ENCODE measurements at places on chromosomes 12 and 14.
A peak's percentile ranks its signal among the peaks of the same experiment; 100 is the strongest.

DNA sequence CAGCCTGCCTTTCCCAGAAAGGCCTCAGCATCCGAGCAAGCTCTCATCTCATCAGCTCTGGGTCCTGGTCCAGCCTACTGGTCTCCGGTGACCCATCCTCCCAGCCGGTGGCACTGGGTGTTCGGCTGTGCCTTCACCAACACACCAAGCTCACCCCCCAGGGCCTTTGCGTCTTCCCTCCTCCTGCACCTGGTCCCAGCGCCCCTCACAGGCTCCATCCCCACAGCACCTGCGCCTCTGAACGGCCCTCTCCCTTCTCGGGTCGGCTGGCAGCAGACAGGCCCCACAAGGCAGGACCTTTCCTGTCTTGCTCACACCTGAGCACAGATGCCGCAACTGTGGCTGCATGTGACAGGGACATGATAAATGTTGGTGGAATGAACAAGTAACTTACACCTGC, 13.1 kb downstream of the P2RX2 start:
- no peak for DNase-seq

- no peak for DNase-seq
These were observed 8.6 kb upstream of the M6PR start for GRCh38 chr12:8958066-8958465.

- no peak for DNase-seq
These were observed 40.4 kb upstream of the GTF2A1 start for GRCh38 chr14:81261176-81261575.

DNA sequence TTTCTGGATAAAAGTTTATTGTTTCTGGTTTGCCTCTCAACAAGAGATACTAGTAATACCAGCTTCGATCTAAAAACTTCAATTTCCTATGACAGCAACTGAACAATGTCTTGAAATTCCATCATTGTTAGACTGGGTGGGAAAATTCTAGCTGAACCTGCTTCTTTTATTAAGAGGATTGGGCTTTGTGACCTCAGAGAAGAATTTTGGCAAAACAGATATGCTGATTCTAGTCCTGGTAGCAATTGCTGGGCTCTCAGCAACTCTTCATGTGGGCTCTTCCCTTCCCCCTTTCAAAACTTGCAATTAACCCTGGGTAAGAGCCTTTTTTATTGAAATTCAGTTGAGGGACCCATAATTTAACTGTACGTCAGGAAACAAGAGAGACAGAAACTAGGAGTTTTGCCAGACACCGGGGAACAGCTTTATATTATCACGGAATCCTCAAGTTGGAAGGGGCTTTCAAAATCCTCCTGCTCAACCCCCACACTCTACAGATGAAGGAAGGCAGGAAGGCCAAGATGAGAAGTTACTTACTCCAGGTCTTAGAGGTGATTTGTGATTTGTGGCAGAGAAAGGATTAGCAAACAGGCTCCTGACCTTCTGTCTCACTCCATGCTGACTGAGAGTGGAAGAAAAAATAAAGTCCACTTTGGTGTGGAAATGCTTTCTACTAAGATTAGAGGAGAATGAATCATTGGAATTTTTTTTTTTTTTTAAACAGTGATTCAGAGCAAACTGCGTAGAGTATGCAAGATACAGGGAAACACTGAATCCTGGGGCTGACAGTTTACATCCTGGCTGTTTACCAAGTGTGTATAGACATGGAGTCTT, 239.0 kb upstream of the ATP2B1 start:
- DNase-seq = peak; percentile 43

GRCh38 chr14:102189874-102190273, 50.2 kb downstream of the WDR20 start:
- no peak for DNase-seq

GRCh38 chr12:47910981-47911380, 6.2 kb upstream of the VDR start:
- no peak for DNase-seq

- DNase-seq = no peak
These were observed 7.8 kb downstream of the LRTM2 start for GRCh38 chr12:1827826-1828805.

- no peak for DNase-seq
These were observed 24.8 kb downstream of the NUAK1 start for GRCh38 chr12:106113824-106114446.

GRCh38 chr14:52467515-52468266, 84.6 kb downstream of the TXNDC16 start:
- no peak for DNase-seq

- no peak for DNase-seq
These were observed at the start of gene ASIC1 for GRCh38 chr12:50057000-50057841. Gene ASIC1, plus strand, starts transcription at chr12:50057596. Its CDS starts 1,171 bp downstream, at chr12:50058767.

GRCh38 chr14:96567289-96567899, 65.2 kb downstream of the PAPOLA start:
- DNase-seq = no peak

DNA sequence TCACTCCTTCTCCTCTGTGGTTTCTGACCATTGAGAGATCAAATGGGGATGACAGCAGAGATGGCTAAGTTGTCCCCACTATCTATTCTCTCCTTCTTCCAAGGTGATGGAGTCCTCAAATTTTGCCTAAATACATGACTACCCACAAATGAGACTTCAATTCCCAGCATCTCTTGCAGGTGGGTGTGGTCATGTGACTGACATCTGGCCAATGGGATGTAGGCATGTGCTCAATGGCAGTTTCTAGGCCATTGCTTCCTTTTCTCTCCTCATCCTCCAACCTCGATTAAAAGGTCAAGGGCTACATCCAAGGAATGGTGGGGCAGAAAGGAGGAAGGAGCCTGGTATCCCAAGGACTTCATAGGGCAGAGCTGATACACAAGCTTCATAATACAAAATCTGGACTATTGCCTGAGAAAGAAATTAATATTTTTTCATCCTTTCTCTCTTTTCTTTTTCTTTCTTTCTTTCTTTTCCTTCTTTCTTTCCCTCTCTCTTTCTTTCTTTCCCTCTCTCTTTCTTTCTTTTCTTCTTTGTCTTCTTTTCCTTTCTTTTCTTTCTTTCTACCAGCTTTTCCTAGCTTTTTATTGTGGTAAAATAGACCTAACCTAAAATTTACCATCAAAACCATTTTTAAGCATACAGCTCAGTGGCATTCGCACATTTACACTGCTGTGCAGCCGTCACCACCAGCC, 100.9 kb upstream of the PRB2 start:
- DNase-seq = no peak

DNA sequence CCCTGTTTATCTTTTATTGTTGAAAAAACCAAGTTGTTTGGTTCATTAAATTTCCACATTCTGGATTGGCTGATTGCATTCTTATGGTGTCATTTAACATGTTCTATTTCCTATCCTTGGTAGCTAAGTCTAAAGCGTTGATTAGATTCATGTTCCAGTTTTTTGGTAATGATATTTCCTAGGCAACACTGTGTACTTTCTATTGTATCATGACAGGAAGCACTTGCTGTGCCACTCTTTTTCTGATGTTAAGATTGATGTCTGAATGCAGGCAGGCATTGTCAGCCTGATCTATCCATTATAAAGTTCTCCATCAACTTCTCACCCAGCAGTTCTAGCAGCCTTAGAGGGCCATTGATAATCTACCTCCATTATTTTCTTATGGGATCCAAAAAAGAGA, 91.1 kb upstream of the ARID2 start:
- no peak for DNase-seq

DNA sequence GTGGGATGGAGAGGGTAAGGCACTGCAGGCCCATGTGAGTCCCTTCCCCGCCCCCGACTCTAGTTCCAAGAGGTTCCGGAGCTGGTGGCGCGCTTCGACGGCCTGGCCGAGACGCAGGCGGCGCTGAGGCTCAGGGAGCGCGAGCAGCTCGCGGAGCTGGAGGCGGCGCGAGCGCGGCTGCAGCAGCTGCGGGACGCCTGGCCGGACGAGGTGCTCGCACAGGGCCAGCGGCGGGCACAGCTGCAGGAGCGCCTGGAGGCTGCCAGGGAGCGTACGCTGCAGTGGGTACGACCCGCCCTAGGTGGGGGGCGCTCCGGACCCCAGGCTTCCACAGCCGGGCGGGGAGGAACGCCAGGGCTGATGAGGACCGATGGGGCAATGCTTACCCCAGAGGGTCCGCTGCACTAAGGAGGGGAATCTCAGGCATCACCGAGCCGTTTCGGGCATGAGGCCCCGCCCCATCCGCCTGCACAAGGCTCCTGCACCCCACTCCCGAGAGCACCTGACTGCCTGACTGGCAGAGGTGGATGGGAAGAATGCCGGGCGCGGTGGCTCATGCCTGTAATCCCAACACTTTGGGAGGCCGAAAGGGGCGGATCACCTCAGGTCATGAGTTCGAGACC, 4.9 kb downstream of the CFAP73 start:
- DNase-seq = no peak

- no peak for DNase-seq
These were observed 2.7 kb downstream of the TTC6 start for GRCh38 chr14:37597914-37598746.

GRCh38 chr12:131015581-131016337, 62.1 kb downstream of the ADGRD1 start:
- no peak for DNase-seq

- DNase-seq = no peak
These were observed 55.4 kb downstream of the SAMD4A start for GRCh38 chr14:54622192-54622958.

GRCh38 chr12:69888901-69889300, 63.9 kb downstream of the MYRFL start:
- DNase-seq = no peak

DNA sequence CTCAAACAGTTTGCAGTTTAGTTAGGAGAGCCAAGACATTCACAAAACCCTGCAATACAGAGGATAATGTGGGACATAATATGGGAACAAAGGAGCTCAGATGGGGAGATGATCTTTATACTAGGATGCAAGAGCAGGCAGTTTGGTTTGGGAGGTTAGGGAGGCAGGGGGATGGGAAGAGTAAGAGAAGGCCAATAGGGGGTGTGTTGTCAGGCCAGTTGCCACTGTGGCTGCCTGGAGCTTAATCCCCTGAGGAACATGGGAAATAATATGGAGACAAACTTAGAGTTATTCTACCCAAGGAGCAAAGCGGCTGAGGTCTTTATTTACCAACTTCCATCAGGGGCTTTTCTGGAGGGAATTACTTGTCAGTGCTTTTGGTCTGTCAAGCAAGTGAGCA, 10.0 kb upstream of the CSRP2 start:
- no peak for DNase-seq

- no peak for DNase-seq
These were observed at the start of gene MSRB3 for GRCh38 chr12:65278576-65279368. Gene MSRB3, plus strand, starts transcription at chr12:65278683. Its CDS starts 29,897 bp downstream, at chr12:65308580.

DNA sequence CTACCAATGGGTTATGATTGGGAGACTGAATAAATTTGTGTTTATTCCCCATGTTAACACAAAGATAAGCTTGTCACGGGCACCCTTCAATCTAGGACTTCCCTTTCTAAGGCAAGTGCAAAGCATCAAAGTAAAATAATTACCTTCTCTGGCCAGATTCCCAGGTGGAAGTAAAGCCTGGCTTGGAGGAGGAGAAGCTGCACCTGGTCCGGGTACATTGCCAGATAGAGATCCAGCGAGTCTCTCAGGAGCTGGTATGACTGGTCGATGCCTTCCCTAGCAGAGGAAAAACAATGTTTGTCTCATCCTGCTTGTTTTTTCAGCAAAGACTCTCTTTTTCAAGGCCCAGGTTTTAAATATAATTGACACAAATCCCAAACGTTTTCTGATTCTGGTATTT, 24.9 kb downstream of the FBXO21 start:
- DNase-seq = no peak

- DNase-seq = no peak
These were observed 40.6 kb downstream of the SSH1 start for GRCh38 chr12:108816652-108817335.

- no peak for DNase-seq
These were observed 662 bp downstream of the EPS8 start for GRCh38 chr12:15788233-15789219.

DNA sequence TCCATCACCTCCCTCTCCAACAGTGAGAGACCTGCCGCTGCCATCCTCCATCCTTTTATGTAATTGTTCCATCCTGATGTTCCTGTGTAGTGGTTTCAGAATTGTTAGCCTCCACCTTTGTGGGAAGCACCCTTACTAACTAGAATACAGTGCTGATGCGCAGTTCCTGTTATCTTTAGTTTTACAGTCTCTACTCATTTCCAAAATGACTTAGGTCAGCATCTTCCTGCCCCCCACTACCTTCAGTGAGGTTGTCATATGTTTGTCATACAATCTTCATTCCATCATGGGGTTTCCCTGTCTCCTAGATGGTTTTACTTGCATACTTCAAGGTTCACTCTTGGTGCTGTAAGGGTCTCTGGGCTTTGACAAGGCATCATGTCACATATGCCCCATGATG, 69.8 kb downstream of the EML1 start:
- DNase-seq = no peak

- no peak for DNase-seq
These were observed 156.3 kb upstream of the PDE3A start for GRCh38 chr12:20211981-20212421.

- no peak for DNase-seq
These were observed 109.2 kb downstream of the ATXN7L3B start for GRCh38 chr12:74646831-74647230.

GRCh38 chr12:66004922-66005703, 125.4 kb downstream of the LLPH start:
- no peak for DNase-seq

- DNase-seq = no peak
These were observed 8.4 kb downstream of the PAPLN start for GRCh38 chr14:73245480-73246325.

DNA sequence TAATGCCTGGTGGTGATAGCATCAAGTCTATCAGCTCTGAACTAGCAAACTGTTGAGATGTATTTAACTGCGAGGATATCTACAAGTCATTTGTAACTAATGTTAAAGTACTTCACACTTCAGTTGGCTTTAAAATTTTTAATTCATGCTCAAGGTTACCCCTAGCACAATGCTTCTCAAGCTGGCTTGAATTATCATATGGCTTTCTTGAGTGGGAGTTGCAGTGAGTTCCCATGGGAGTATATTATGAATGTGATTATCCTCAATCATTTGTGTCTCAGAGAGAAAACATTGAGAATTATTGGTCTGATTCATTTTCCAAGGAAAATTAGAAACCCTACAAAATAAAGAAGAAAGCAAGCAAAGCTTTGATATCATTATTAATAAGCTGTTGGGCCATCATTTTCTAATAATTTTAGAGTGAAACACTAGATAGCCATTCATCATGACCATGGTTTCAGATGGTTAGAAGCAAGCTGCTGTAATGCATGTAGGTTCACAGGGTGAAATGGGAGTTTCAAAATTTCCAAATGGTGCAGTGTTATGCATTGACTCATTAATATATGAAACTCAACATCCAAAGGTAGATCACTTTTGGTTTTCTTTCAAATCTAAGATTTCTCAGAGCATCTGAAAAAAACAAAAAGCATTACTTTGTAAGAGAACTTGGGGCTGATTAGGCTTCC, 11.8 kb upstream of the KRAS start:
- DNase-seq = no peak

DNA sequence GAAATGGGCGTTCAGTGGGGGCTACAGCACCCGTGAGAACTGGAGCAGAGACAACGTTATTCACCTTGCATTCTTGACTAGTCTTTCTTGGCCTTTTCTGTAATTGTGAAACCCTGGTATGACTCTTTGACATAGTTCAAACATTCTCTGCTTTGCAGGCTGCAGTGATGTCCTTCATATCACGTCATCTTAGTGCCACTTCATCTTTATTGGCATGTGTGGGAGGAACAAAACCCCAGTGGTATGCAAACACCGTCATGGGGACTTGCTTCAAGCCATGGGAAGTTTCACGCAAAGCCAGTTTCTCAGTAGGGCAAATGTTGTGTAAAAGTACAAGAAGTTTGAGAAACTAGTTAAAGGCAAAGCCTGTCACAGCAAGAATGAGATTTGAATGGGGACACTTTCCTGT, 20.2 kb upstream of the DUSP16 start:
- DNase-seq = no peak
